ENCODE measurements at places on chromosomes 11 and 22.

- H3K27ac ChIP-seq = no peak overlapping the region
- H3K27me3 ChIP-seq = no peaks in the 10 kb centered on the region
- no peak overlapping the region for H3K4me3 ChIP-seq
- no peak for DNase-seq
Observed at GRCh38 chr11:116840224-116840745, 2.9 kb upstream of the APOA1 start.

GRCh38 chr22:32569956-32570355 lies 95.3 kb downstream of the FBXO7 start:
- H3K4me1 ChIP-seq = no peaks in the 10 kb centered on the region
- no peaks in the 10 kb centered on the region for H3K27me3 ChIP-seq
- DNase-seq = no peak
- H3K27ac ChIP-seq = no peak overlapping the region
- no peak overlapping the region for H3K4me3 ChIP-seq

- H3K27ac ChIP-seq = no peak overlapping the region
- no peak for DNase-seq
- H3K4me1 ChIP-seq = peaks cover 32% of the 10 kb centered on the region
- H3K4me3 ChIP-seq = no peak overlapping the region
Observed at GRCh38 chr11:31803813-31804311, 7.3 kb downstream of the PAX6 start.

DNA sequence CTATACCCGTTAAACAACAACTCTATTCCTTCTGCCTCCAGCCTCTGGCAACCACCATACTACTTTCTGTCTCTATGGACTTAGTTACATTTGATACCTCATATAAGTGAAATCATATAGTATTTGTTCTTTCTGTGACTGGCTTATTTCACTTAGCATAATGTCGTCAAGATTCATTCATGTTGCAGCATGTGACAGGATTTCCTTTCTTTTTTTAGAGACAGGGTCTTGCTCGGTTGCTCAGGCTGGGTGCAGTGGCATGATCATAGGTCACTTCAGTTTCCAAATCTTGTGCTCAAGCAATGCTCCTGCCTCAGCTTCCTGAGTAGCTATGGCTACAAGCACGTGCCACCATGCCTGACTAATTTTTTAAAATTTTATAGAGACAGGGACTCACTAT lies 29.4 kb upstream of the SORL1 start:
- no peak for DNase-seq
- peaks cover 39% of the 10 kb centered on the region for H3K4me1 ChIP-seq
- H3K27ac ChIP-seq = no peak overlapping the region

- H3K4me3 ChIP-seq = no peak overlapping the region
- peaks cover 3% of the 10 kb centered on the region for H3K27me3 ChIP-seq
- no peak for DNase-seq
- no peaks in the 10 kb centered on the region for H3K4me1 ChIP-seq
- H3K36me3 ChIP-seq = no peaks in the 10 kb centered on the region
Observed at GRCh38 chr11:58057481-58057880, 26.7 kb downstream of the OR6Q1 start.

- peak overlapping the region; percentile 96 for H3K27ac ChIP-seq
- H3K4me3 ChIP-seq = peak overlapping the region; percentile 55
- H3K27me3 ChIP-seq = no peaks in the 10 kb centered on the region
- no peak for DNase-seq
Observed at GRCh38 chr11:820655-821511, 2.2 kb downstream of the PNPLA2 start.

- H3K27ac ChIP-seq = no peak overlapping the region
- no peak for DNase-seq
- H3K27me3 ChIP-seq = no peaks in the 10 kb centered on the region
- H3K4me3 ChIP-seq = no peak overlapping the region
- H3K36me3 ChIP-seq = peaks cover 63% of the 10 kb centered on the region
- H3K4me1 ChIP-seq = no peaks in the 10 kb centered on the region
Observed at GRCh38 chr11:18493310-18493709, 33.4 kb downstream of the TSG101 start.

DNA sequence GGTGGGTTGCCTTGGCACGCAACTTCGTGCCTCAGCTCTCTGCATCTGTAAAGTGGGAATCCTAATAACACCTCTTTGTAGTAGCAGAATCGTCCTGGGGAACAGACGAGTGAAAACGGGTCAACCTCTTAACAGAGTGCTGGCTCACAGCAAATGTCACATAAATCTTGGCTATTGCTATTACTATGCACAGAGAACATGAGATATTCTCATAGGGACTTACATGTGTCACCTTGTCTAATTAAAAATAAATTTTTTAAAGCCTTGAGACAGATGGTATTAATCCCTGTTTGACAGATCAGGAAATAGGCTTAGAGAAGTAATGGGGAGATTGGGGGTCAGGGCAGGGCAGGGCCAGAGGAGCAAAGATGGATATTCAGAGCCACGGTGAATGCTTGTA lies 44.3 kb upstream of the IGSF9B start:
- H3K4me1 ChIP-seq = no peaks in the 10 kb centered on the region
- H3K27ac ChIP-seq = no peak overlapping the region
- H3K36me3 ChIP-seq = no peaks in the 10 kb centered on the region
- DNase-seq = no peak
- H3K4me3 ChIP-seq = no peak overlapping the region
- H3K27me3 ChIP-seq = no peaks in the 10 kb centered on the region

DNA sequence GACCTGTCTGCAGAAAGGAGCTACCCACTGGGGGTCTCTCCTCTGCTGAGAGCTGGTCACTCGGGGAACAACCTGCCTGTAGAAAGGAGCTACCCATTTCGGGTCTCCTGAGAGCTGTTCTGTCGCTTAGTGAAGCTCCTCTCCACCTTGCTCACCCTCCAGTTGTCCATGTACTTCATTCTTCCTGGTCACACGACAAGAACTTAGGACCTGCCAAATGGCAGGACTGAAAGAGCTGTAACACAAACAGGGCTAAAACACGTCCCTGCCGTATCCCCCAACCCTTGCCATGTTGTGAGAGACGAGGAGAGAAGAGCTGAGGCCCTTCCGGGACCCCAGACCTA lies 24.1 kb upstream of the RNASEH2C start:
- H3K27me3 ChIP-seq = peaks cover 22% of the 10 kb centered on the region
- H3K27ac ChIP-seq = no peak overlapping the region
- no peak overlapping the region for H3K4me3 ChIP-seq
- no peaks in the 10 kb centered on the region for H3K36me3 ChIP-seq
- no peak for DNase-seq

- no peak overlapping the region for H3K27ac ChIP-seq
- H3K27me3 ChIP-seq = no peaks in the 10 kb centered on the region
- no peak overlapping the region for H3K4me3 ChIP-seq
- no peak for DNase-seq
Observed at GRCh38 chr11:15638386-15638787, 523.7 kb downstream of the INSC start.

DNA sequence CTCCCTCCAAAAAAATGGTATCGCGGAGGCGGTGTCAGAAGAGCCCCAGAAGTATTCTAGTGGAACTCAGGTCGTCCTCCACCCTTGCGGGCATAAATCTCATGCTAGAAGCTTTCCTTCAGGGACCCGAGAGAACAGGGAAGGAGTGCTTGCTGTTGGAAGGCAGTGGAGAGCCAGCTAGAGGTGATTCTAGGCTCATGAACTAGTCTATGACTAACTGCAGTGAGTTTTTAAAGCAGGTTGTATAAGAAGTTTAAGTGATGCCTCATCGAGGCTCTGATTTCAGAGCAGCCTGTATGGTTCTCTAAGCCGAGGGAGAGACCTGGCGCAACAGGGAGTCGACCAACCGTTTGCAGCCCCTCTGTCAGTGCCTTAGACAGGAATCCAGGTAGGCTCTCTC lies 85.7 kb downstream of the TBC1D22A start:
- no peak overlapping the region for H3K27ac ChIP-seq
- H3K36me3 ChIP-seq = peaks cover 23% of the 10 kb centered on the region
- no peaks in the 10 kb centered on the region for H3K27me3 ChIP-seq
- no peak overlapping the region for H3K4me3 ChIP-seq
- DNase-seq = no peak
- no peaks in the 10 kb centered on the region for H3K4me1 ChIP-seq

DNA sequence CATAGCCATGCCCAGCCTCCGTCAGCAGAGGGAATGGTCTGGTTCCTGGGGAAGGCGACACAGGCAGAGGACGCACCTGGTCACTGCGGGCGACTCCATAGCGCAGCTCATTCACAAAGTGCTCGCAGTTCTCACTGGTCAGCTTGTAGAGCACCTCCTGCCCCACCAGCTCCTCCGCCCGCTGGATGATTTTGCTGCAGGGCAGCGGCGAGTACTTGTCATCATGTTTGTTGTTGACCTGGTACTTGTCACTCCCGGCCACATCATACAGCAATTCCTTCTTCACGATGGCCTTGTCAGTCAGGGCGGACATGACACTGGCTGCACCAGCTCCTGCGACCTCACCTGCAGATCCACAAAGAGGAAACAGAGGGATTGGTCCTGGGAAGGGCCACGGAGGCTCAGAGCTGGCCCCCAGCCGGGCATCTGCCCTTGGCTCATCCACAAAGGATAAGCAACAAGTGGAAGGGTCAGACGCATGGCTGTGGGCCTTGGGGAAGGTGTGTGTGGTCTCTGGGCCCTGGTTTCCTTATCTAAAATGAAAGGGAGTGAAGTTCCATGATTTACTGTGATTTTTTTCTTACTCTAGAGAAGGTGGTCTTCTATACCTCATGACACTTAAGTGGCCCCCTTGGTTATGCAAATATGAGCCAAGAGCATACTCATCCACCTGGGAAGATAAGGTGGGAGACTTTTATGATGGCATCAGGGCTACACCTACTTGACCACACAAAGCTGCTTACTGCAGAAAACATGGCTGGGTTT lies 24.0 kb downstream of the PLAAT3 start:
- no peak overlapping the region for H3K27ac ChIP-seq
- no peaks in the 10 kb centered on the region for H3K36me3 ChIP-seq
- no peak overlapping the region for H3K4me3 ChIP-seq
- no peaks in the 10 kb centered on the region for H3K4me1 ChIP-seq

DNA sequence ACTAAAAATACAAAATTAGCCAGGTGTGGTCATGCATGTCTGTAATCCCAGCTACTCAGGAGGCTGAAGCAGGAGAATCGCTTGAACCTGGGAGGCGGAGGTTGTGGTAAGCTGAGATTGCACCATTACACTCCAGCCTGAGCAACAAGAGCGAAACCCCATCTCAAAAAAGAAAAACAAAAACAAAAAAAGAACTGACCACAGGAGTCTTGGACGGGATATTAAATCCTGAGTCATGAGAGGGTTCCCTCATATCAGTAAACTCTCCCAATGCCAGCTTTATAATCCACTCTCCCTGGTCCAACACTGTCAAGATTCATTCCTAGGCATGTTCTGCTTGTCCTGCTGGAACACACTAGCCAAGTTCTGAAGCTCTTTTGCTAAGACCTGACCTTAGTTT lies 61.5 kb upstream of the EP300 start:
- no peak for DNase-seq
- no peaks in the 10 kb centered on the region for H3K36me3 ChIP-seq
- H3K4me3 ChIP-seq = no peak overlapping the region
- no peaks in the 10 kb centered on the region for H3K27me3 ChIP-seq
- H3K27ac ChIP-seq = no peak overlapping the region
- H3K4me1 ChIP-seq = no peaks in the 10 kb centered on the region

GRCh38 chr22:30198921-30199320 lies 47.6 kb downstream of the LIF start:
- no peaks in the 10 kb centered on the region for H3K36me3 ChIP-seq
- H3K27ac ChIP-seq = no peak overlapping the region
- peaks cover 14% of the 10 kb centered on the region for H3K4me1 ChIP-seq
- no peaks in the 10 kb centered on the region for H3K27me3 ChIP-seq
- no peak overlapping the region for H3K4me3 ChIP-seq

DNA sequence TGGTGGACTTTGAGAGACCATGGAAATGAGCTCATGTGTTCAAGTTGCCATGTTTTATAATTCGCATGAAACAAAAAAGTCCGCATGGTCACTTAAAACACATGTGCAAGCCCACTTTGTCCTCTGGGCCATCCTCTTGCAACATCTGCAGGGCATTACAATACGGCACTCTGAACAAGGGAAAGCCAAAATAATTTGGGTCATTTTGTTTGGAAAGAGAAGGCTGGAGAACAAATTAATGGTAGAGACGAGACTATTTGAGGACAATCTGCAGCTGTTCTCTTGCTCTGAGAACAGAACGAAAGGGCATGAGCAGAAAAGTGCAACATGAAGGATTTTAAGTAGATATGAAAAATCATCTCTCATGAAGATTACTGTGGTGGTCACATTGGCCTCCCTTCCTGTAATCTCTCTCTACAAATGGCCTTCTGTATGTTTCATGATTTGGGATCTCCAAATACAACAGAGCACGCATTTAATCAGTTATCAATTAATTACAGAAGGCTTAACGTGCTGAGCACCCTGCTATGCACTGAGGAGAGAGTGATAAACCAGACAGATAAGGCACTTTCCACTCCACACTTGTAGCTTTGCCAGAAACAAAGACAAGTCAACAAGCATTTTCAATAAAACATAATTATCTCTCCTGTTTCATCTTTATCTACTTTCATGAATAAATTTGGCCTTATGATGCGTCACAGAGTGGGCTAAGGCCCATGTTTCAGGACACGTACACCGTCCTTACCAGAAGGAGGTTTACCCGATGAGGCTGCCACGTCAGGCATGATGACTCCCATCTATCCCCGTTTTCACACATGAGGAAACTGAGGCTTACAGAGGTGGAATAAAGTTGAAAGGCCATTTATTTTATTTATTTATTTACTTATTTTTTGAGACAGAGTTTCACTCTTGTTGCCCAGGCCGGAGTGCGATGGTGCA lies 384.1 kb downstream of the LARGE1 start:
- no peaks in the 10 kb centered on the region for H3K36me3 ChIP-seq
- no peak overlapping the region for H3K27ac ChIP-seq
- H3K27me3 ChIP-seq = no peaks in the 10 kb centered on the region

GRCh38 chr11:112650527-112650926 lies 310.7 kb upstream of the NCAM1 start:
- no peaks in the 10 kb centered on the region for H3K27me3 ChIP-seq
- H3K4me3 ChIP-seq = no peak overlapping the region
- H3K36me3 ChIP-seq = no peaks in the 10 kb centered on the region
- no peaks in the 10 kb centered on the region for H3K4me1 ChIP-seq
- no peak overlapping the region for H3K27ac ChIP-seq

DNA sequence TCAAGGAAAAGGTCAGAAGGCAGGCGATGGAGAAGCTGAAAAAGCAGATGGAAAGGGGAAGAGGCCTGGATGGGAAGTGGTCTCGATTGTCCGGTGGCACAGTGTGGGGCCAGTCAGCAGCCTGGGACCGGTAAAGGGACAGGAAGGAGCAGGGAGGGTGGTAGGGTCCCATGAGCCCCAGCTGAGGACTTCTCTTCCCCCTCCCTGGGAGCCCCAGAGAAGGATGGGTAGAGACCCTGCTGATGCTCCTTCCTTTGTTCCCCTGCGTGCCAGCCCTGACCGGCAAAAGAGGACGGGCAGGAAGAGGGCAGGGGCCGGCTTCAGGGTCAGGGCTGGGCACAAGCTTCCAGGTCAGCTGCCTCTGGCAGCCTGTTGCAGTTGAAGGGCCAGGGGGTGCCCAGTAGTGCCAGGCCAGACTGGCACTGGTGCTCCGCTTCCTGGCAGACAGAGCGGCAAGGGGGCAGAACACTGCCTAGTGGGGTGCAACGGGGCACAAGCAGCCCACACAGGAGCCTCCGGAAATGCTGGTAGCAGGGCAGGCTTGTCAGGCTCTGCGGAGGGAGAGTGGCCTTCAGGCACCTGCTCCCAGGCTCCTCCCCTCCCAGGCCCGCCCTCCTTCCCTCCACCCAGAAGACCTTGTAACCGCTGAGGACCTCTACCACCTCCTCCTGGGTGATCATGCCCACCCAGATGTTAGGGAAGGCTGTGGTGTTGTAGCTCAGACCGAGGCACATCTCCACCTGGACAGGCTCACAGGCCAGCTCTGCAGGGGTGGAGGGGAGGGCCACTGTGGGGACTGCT lies 739 bp upstream of the C1QTNF5 start:
- no peaks in the 10 kb centered on the region for H3K36me3 ChIP-seq
- no peak overlapping the region for H3K4me3 ChIP-seq
- H3K27ac ChIP-seq = no peak overlapping the region

- no peaks in the 10 kb centered on the region for H3K4me1 ChIP-seq
- H3K4me3 ChIP-seq = no peak overlapping the region
- DNase-seq = no peak
- no peaks in the 10 kb centered on the region for H3K36me3 ChIP-seq
Observed at GRCh38 chr22:20273758-20274181, 5.7 kb upstream of the RTN4R start.

All from CD4-positive, CD25-positive, alpha-beta regulatory T cell (primary cell).